Ureter (tissue), 1 donor: ENCODE measurements at places on chromosomes 3 and 15. TPM values are rescaled to one million over a fixed set of nuclear protein-coding genes. Genes with fewer than 3 reads are reported as not detected.

Gene GALK2
- 37.7 TPM for total RNA-seq

Gene SAMMSON
- total RNA-seq = not detected

Gene ALDH1A2
- 72.7 TPM for total RNA-seq

Gene TNFSF10
- total RNA-seq = 44.1 TPM

Gene ATP11B
- 97.2 TPM for total RNA-seq

Gene GXYLT2
- 3.6 TPM for total RNA-seq

Gene SLC9C1
- 0.13 TPM for total RNA-seq

Gene EXD1
- not detected for total RNA-seq

Gene CYP11A1
- total RNA-seq = 2.4 TPM

Gene CCDC54
- total RNA-seq = not detected

Gene UQCC5
- total RNA-seq = 27.2 TPM

Gene AZI2
- 65.4 TPM for total RNA-seq

Gene VIPR1
- 72.7 TPM for total RNA-seq

Gene REC114
- total RNA-seq = not detected

Gene NEK10
- total RNA-seq = 9.4 TPM

Gene LCTL
- total RNA-seq = not detected

Gene TRIP4
- total RNA-seq = 31.7 TPM

Gene TM6SF1
- total RNA-seq = 8.7 TPM

Gene CELSR3
- 1.5 TPM for total RNA-seq

Gene BOC
- 79.6 TPM for total RNA-seq

Gene COPG1
- 133 TPM for total RNA-seq

Gene WNT7A
- 1.4 TPM for total RNA-seq

Gene VWA5B2
- not detected for total RNA-seq

Gene THUMPD3
- total RNA-seq = 45.0 TPM

Gene BSN
- total RNA-seq = 2.4 TPM

Gene SYNM
- total RNA-seq = 189 TPM

Gene TRIM42
- not detected for total RNA-seq

Gene MGA
- 65.2 TPM for total RNA-seq
